ENCODE measurements at places on chromosomes 1 and 21. TPM values are rescaled to one million over a fixed set of nuclear protein-coding genes. Genes with fewer than 3 reads are reported as not detected.

- DNase-seq, result no peak
Measured at GRCh38 chr1:5576673-5577065, 415.6 kb downstream of the NPHP4 start.

GRCh38 chr1:78520216-78520615 lies 29.4 kb downstream of the PTGFR start:
- no peak for DNase-seq

GRCh38 chr1:79204779-79205479 lies 198.4 kb upstream of the ADGRL4 start:
- no peak for DNase-seq

DNA sequence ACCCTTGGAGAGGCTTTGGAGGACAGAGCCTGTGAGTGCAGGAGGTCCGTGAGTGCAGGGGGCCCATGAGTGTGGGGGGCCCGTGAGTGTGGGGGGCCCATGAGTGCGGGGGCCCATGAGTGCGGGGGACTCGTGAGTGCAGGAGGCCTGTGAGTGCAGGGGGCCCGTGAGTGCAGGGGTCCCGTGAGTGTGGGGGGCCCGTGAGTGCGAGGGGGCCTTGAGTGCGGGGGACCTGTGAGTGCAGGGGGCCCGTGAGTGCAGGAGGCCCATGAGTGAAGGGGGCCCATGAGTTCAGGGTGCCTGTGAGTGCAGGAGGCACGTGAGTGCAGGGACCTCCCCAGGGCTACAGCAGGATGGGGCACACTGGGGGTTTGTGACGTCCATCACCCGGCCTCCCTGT lies 108.3 kb upstream of the TTC34 start:
- no peak for DNase-seq

DNA sequence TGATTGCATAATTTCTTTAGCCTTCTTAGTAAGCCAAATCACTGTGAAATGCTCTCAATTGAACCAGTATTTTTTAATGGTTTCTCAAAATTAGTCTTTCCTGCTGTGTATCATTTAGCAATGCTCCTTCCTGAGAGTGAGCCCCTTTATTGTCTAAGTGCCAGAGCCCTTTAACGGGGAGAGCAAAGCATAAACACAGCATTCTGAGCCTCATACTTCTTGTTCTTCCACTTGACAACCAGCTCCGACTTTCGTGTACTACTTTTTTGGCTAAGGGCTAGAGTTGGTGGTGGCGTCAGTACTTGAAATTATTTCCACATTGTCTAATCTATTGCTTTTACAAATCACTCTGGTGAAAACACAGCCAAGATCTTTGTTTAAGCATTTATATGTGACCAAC lies 299.0 kb downstream of the TPR start:
- no peak for DNase-seq

GRCh38 chr1:211340622-211341507 lies 14.2 kb downstream of the TRAF5 start:
- no peak for DNase-seq

DNA sequence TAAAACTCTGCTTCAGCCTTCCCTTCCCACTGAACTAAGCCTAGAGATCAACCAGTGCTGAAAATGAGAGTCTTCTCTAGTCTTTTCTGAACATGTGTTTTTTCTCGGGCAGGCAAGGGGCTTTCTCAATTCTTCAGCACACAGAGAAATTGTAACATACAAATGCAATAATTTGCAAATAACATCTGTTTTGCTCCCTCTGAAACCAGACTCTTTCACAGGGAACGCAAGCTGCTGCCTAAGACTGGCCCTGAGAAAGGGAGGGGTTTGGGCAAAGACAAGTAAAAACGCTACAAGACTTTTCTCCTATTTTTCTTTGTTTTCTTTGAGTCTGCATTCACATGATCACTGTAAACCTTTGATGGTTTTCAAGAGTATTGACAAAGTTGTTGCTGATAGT lies 39.6 kb upstream of the VN1R5 start:
- no peak for DNase-seq

GRCh38 chr1:201896951-201897391 lies 8.3 kb downstream of the SHISA4 start:
- DNase-seq, result no peak

DNA sequence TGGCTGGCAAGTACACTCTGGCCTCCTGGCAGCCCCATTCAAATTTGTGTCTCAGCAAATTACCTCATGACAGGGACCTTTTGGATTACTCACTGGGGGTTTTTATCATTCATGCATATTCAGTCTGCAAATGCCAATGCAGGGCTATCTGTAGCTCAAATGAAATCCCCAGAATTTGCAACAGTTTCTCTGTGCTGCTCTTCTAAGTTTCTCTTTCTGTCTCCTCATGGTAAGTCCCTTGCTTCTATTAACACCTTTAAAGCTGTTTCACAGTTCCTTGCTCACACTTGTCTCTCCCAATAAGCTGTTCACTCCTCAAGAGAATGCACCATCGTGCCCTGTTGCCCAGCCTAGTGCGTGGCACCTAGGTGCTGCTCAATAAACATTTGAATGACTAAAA lies 3.3 kb upstream of the FAM78B start:
- no peak for DNase-seq

GRCh38 chr1:206834711-206835110 lies 30.7 kb upstream of the IL20 start:
- no peak for DNase-seq

- no peak for DNase-seq
Measured at GRCh38 chr1:151547119-151547899, 7.2 kb downstream of the TUFT1 start.

DNA sequence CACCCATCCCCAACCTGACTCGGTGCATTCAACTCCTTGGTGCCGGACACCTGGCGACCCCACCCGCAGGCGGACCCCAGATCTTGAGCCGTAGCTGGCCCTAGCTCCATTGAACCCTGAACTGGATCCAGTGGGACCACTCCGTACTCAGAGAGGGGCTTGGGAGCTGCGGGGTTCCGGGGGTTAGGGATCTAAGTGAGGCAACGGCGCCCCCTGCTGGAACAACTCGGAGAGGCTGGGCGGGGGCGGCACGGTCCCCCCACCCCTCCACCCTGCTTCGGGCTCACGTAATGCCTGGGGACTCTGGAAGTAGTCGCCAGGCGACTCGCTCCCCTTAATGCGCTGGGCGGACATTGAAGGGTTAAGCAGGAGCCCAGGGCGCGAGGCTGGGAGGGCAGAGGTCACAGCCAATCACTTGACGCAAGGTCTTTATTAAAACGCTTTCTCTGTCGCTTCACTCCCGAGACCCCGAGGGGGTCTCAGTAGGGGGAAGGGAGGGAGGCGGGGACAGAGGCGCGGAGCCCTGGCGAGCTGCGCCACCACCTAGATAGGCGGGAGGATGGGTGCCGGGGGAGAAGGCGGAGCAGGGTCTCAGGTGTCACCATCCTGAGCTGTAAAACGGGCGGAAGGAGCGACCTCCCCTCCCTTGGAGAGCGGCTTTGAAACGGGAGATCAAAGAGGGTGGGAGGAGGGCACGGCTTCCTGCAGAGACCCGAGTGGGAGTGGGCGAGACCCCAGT lies 704 bp upstream of the CRABP2 start:
- DNase-seq, result peak; percentile 62

- no peak for DNase-seq
Measured at GRCh38 chr1:53218201-53218600, 2.2 kb downstream of the CZIB start.

- no peak for DNase-seq
Measured at GRCh38 chr1:204087893-204088528, 15.1 kb downstream of the SOX13 start.

The SLC9A1 gene
- total RNA-seq, result 35.8 TPM

The FRRS1 gene
- 0.29 TPM for total RNA-seq

The PTPN7 gene
- total RNA-seq, result 1.2 TPM

The TIAM1 gene
- 77.7 TPM for total RNA-seq

The HRNR gene
- not detected for total RNA-seq

The NR1I3 gene
- not detected for total RNA-seq

The SPRR4 gene
- total RNA-seq, result not detected
